ENCODE measurements at places on chromosomes 2 and 18.

- DNase-seq = no peak
Measured at GRCh38 chr2:55119711-55120487, 69.6 kb upstream of the RTN4 start.

GRCh38 chr2:214807653-214808052 lies 1.8 kb downstream of the BARD1 start:
- DNase-seq = peak; percentile 22

GRCh38 chr18:68701353-68701752 lies 13.6 kb downstream of the TMX3 start:
- DNase-seq = no peak

- no peak for DNase-seq
Measured at GRCh38 chr2:163610817-163611556, 124.8 kb downstream of the FIGN start.

DNA sequence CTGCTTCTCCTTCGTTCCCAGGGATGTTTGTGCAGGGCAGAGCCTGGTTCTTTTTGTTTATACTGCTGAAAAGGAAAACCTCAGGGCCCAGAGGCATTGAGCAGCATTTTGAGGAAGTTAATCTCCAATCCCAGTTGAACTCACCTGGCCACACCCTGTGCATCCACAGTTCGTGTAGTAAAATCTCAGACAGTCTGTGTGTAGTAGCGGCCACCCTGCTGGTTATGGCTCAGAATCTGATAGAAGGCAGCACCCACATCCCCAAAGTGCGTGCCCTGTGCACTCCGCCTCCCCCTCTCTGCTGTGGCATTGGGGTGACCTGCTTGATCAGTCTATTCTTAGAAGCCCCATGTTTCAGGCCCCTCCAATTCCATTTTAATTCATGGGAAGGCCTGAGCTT lies 10.9 kb downstream of the TRIB2 start:
- no peak for DNase-seq

DNA sequence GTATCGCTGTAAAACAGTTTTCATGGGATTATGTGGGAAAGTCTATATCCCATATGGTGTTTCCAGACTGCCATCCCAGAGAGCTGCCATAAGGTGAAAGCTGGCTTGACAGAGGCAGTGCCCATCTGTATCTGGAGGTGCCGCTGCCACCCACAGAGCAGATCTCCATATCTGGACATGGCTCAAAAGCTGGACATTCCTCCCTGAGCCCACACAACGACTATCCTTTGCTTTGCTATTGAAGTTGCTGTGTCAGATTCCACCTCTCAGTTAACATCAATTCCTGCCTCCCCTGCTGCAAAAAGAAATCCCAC lies 55.2 kb downstream of the RND3 start:
- DNase-seq = no peak

DNA sequence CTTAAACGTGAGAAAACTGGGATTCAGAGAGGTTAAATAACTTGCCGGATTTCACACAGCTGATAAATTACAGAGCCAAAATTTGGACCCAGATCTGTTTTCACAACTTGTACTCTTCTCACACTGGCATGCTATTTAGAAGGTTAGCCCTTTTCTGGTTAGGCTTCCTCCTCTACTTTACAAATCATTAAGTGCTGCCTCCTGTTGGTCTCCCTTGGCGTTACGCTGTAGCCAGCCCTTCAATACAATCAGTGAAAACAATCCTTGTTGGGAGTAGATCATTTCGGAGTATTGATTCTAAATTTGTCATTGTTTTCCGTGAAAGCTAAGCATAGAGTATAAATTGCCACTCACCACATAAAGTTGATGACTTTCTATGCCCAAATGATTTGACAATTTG lies 153.5 kb downstream of the ARHGAP15 start:
- peak; percentile 54 for DNase-seq

DNA sequence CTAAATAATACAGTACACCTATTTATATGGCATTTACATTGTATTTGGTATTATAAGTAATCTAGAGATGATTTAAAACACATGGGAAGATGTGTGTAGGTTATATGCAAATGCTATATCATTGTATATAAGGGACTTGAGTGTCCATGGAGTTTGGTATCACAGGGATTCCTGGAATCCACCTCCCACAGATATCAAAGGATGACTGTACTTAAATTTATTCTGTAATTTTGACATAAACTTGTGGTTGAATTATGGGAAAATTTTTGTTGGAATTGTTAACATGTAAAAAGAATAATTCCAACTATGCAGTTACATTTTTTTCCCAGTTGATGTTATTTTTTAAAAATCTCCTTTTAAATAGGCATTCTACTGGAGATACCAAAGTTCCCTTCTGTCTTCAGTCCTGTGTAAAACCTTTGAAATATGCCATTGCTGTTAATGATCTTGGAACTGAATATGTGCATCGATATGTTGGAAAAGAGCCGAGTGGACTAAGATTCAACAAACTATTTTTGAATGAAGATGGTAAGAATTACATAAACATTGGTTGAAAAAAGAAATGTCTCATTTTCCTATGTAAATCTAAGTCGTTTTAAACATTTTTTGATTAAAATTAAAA lies 24.1 kb downstream of the GLS start:
- DNase-seq = no peak

DNA sequence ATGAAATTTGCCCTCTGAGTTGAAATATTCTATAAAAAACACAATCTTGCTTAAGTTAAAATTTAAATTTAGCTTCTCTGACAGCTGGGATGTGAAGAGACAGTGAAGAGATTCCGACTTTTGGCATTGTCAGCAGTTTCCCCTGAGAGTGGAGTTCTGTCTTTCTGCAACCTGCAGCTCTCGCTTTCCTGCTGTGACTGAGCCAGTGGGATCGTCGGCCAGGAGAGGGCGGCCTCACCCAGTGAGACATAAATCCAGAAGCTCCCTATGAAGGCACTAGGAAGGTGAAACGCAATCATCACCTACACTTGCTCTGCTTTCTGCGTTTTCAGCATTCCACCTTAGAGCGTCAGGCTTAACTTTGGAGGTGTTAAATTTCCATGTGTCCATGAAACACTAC lies 75.4 kb upstream of the HNMT start:
- DNase-seq = no peak

DNA sequence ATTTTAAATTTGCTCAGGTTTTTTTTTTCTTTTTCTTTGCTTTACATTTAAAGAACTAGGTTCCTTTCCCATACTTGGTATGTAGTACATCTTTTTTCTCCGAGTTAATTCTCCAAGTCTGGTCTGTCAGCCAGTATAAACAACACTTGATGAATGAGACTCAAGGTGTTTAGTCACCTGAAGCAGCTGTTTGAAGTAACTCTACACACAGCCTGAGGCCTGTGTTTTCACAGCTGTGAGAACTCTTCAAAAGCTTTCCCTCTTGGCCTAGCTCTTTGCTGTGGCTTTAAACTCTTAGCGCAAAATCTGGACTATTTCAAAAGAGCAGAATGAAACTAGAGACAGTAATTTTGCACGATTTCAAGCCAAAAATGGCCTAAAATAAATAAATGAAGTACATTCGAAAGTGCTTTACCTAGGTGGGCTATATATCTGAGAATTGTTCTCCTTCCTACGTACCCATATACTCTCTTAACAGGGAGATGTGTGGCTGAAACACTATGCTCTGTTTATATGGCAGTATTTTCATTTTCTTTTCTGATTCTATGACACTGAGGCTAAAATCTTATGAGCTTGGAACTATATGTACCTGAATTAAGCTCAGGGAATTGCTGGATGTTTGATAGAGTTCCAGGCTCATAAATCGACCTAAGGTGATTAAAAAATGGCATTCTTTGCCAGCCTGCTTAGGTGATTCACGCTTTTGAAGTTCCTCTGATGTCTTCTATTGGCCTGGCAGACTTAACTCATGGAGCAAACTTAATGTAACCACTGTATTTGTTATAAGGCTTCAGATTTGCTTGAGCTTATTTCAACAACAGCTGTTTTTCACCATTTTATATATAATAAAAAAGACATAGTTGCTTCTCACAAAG lies 1044.1 kb upstream of the ZEB2 start:
- no peak for DNase-seq

DNA sequence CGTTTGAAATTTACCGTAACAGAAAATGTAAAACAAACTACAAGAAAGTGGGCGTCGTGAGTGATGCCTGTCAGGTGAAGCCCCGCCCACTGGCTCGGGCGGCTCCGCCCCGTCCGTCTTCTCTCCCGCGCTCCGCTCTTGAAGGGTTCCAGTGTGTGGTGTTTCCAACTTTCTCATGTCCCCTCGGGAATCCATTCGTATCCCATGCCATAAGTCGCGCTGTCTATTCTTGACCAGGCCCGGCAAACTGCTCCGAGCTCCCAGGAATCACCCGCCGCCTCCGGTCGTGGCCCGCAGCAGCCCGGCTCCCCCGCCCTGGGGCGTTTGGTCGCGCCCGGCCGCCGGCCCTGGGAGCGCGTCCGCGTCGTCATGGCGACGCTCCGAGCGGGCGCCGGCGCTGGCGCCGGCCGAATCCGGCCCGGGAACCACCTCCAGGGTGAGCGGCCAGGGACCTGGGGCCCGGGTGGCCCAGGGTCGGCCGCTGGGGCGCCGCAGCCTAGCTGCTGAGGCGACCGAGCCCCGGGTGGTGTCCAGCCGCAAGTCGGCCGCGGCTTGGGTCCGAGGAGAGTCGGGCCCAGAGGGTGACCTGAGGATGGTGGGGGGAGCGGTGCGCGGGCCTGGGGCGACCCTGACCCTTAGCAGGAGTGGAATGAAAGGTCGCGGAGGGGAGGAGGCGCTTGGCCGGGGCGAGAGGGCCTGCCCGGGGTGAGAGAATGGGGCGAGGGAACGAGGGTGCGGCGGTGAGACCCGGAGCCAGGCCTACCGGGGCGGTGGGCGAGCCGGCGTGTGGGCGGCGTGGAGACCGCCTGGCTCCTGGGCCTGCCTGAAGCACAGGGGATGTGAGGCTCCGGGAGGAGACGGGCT lies at the start of gene CFAP221:
Gene CFAP221, plus strand, starts transcription at position 375 of the 864 bp plus-strand sequence. CDS start 1,683 bp downstream, outside the sequence.
- DNase-seq = peak; percentile 24

DNA sequence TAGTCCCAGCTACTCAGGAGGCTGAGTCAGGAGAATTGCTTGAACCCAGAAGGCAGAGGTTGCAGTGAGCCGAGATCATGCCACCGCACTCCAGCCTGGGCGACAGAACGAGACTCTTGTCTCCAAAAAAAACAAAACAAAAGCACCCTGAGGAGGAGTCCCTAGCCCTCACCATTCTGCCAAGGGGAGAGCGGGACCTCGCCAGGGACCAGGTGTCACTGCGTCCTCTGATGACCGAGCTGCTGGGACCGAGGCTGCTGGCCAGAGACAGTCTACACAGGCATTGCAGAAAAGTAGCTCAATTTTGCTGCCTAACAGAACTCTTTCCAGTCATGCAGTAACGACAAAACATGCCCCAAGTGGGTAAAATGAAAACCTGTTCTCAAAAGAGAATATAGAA lies 18.4 kb downstream of the NCK2 start:
- DNase-seq = no peak

Data from natural killer cell (primary cell).